ENCODE measurements at places on chromosomes 2 and 18. TPM values are rescaled to one million over a fixed set of nuclear protein-coding genes. Genes with fewer than 3 reads are reported as not detected.

The SERPINE2 gene
- total RNA-seq, result 14.0 TPM

The XDH gene
- 0.17 TPM for total RNA-seq

The AGAP1 gene
- 4.6 TPM for total RNA-seq

The CCBE1 gene
- 52.3 TPM for total RNA-seq

The CCDC88A gene
- 40.7 TPM for total RNA-seq

The PAX8 gene
- 0.17 TPM for total RNA-seq

The ABCB11 gene
- not detected for total RNA-seq

The GPR45 gene
- total RNA-seq, result not detected

The TEX44 gene
- not detected for total RNA-seq

The CHST10 gene
- total RNA-seq, result 19.3 TPM

The GKN2 gene
- total RNA-seq, result not detected

The RGPD4 gene
- total RNA-seq, result not detected

The ZC3H6 gene
- 1.3 TPM for total RNA-seq

The RTP5 gene
- not detected for total RNA-seq

The TXNDC2 gene
- not detected for total RNA-seq

The MAIP1 gene
- 26.2 TPM for total RNA-seq

The TRIM43 gene
- total RNA-seq, result not detected

The MFSD6 gene
- total RNA-seq, result 12.1 TPM

The KCNJ3 gene
- total RNA-seq, result not detected

The NXPH2 gene
- total RNA-seq, result not detected

The TMEM163 gene
- not detected for total RNA-seq

The RBM43 gene
- total RNA-seq, result 4.2 TPM

The TWIST2 gene
- 134 TPM for total RNA-seq

The TNFAIP6 gene
- 7.4 TPM for total RNA-seq

The LRRTM4 gene
- total RNA-seq, result not detected

The TMEM182 gene
- total RNA-seq, result 1.7 TPM

The ATP6V1B1 gene
- total RNA-seq, result 4.4 TPM

The PIKFYVE gene
- total RNA-seq, result 14.1 TPM

The ICOS gene
- total RNA-seq, result not detected

The REEP1 gene
- 0.67 TPM for total RNA-seq

The IL1RN gene
- total RNA-seq, result not detected

The KHK gene
- 3.2 TPM for total RNA-seq

The PPP1R1C gene
- 0.15 TPM for total RNA-seq

The EML6 gene
- total RNA-seq, result under 0.01 TPM

The MTLN gene
- total RNA-seq, result 77.5 TPM

The MAP3K19 gene
- not detected for total RNA-seq

The TDRD15 gene
- total RNA-seq, result not detected

The C2orf15 gene
- total RNA-seq, result not detected

The ATOH8 gene
- total RNA-seq, result 15.1 TPM

The INPP5D gene
- 0.15 TPM for total RNA-seq

The C2orf78 gene
- total RNA-seq, result not detected

The TMEM247 gene
- total RNA-seq, result not detected

All from bronchus fibroblast of lung (primary cell).